ENCODE measurements at places on chromosomes 16 and 17.
A peak's percentile ranks its signal among the peaks of the same experiment; 100 is the strongest.

DNA sequence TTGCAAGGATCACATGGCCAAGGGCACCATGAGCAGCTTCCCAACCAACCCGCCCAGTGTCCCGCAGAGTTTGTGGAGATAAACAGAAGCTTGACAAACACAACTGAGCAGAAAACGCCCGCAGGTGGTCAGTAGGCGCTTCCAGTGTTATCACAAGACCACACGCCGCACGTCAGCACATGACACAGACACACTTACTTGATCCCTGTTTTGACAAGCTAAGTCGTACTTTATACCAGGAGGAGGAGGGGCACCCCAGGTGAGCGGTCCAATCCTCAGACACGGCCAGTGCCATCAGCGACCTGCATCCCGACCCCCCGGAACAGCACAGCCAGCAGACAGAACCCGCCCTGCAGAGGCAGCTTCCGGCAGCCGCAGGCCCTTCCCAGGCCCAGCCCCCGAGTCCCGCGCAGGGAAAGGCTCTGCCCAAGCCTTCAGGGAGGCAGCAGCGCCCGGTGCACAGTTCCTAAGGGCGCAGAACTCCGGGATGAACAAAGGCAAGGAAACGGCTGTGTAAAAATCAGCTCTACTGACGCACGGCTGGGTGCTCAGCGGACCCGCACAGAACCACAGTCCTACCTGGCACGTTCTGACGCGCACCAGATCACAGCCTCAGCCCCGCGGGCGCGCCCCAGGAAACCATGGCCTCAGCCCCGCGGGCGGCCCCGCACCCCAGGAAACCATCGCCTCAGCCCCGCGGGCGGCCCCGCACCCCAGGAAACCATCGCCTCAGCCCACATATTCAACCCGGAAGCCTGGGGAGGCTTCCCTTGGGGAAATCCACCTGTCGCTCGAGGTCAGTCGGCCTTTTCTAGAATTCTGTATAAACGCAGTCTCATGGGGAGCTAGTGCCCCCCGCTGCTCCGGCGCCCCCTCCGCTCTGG lies 27.8 kb downstream of the AXIN1 start:
- no peak for DNase-seq

GRCh38 chr17:45150911-45151809 lies 2.9 kb downstream of the HEXIM1 start:
- no peak for DNase-seq

DNA sequence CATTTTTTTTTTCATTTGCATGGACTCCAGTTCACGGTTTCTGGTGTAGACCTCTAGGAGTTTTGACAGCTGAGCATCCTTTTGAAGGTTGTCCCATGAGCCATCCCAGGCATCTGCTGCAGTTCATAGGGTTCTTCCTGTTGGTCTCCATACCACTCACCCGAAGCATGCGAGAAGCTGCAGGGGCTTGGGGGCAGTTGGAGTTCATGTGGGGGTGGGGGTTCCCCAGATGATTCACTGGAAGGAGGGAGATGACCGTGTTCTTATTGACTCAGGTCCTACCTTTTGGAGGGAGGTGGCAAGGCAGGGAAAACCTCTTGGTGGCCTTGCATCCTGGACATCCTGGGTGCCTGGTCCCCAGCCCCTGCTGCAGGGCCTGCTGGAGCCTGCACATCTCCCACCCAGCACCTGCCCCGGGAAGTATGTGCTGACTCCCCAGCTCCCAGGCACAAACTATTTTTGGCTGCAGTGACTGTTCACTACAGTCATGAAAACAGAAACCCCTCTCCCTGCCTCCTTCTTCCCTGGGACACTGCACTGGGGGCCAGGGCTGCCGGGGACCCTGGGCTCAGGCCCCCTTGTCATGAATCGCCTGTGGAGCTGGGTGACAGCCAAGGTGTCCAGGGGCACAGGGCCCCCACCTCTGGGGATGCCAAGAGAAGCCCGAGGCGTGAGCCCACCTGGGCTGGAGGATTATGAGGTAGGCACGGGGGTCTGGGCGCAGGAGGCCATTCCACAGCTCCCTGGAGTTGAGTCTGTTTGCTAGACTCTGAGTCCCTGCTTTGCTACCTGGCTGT lies 64.9 kb upstream of the LGALS9 start:
- DNase-seq = no peak

DNA sequence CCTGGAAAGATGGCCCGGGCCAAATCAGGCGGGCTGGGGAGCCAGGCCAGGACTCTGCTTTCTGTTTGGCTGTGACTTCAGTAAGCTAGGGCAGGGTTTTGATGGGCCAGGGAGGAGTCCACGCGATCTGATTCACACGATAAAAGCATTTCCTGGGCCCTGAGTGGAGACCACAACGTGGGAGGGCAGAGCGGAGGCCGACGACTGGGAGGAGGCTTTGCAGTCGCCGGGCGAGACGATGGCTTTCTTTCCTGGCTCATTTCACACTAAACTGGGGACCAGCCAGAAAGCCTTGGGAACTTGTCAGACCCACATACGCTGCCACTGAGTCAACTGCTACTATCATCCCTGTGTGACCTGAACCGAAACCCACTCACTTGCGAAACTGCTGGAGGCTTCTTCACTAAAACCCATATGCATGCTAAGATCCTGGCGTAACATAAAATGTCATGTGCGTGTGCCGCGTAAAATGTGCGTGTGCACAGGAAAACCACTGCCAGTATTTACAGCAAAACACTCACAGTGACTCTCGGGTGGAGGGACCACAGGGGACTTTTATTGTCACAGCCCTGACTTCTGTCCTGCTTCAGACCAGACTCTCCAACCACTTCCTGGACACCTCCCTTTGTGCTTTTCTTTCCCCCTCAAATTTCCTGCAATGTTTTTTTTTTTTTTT lies 14.2 kb upstream of the RHBDF2 start:
- peak; percentile 99 for DNase-seq

- no peak for DNase-seq
Measured at GRCh38 chr17:81652906-81653771, 3.2 kb downstream of the PDE6G start.

DNA sequence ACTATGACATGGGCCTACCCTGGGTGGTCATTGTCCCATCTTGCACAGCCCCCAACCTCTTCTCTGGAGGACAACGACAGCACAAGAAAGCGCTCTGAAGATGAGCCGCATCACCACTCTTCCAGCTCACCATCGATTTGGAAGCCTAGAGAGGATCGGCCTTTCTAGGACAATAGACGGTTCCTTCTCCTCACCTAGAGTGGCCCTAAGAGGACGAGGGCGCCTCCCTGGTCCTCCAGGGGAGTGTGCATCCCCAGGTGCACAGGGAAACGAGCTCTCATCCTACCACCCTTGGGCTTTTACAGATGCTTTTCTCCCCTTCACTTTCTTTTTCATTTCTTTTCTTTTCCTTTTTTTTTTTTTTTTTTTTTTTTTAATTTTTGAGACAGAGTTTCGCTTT lies 20.3 kb upstream of the SLC52A1 start:
- DNase-seq = no peak

GRCh38 chr17:46818316-46818928 lies at the start of gene WNT3:
TSS of gene WNT3 (minus strand) at chr17:46818692. CDS start at chr17:46818597, 95 bp downstream.
- no peak for DNase-seq

- peak; percentile 36 for DNase-seq
Measured at GRCh38 chr16:74724820-74725549, 24.3 kb upstream of the MLKL start.

GRCh38 chr16:54540525-54541180 lies 254.1 kb upstream of the IRX3 start:
- no peak for DNase-seq

DNA sequence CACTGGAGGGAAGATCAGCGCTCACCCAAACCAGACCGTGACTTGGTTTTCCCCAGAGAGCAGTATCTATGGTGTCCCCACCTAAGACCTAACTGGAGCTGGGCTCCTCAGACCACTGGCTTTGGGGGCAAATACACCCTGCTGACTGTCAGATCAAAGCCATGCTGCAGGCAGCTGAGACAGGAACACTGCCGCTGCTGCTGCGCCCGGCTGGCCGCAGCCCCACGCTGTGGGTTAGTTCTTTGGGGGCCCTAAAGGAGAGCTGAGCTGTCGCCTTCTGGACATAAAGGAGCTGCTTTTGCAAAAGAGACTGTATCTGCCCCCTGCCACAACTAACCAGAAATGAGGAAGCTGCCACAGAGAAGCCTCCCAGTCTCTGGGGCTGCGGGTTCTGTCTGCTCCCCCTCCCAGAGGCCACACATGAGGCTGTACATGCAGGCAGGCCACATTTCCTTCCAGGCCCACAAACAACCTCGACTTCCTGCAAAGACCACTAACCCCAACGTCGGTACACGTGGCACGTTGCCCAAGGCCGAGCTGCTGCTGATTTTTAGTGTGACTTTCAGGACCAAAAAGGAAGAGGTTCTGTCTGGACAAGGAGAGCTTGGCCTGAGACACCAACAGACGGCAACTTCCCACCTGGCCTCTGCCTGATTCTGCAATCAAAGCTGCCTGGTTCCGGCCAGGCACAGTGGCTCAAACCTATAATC lies 18.2 kb upstream of the ABR start:
- no peak for DNase-seq

DNA sequence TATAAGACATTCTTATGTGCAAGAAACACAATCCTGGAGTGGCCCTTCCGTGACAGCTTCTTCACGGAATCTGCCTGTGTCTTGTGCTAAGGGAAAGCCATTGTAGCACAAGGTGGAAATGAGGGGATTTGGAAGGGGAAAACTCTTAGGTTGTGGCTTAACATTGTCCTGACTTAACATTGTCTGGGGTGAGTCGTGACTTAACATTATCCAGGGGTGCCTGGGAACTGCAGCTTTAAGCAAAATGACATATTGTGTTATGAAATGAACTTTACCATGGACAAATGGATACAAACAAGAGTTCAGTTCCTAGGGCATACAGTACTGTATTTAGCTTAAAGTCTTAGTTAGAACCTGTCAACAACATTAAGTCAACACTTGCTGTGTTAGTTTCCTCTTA lies 323.9 kb downstream of the CPPED1 start:
- DNase-seq = no peak

DNA sequence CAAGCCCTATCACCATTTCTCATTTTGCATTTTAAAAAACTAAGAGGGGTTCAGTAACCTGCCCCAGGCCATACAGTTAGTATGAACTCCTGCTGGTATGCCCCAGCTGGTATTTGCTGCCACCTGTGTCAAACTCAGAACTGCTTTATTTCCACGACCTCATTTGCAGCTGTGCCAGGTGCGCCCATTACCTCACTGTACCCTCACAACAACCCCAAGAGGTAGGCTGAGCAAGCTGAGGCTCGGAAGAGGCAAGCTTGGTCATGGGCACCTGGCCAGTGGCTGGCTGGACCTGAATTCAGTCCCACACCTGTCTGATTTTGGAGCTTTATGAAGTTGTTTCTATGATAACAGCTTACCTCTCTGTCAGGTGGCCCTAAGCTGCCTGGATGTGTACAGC lies 7.6 kb downstream of the EPN2 start:
- DNase-seq = no peak

DNA sequence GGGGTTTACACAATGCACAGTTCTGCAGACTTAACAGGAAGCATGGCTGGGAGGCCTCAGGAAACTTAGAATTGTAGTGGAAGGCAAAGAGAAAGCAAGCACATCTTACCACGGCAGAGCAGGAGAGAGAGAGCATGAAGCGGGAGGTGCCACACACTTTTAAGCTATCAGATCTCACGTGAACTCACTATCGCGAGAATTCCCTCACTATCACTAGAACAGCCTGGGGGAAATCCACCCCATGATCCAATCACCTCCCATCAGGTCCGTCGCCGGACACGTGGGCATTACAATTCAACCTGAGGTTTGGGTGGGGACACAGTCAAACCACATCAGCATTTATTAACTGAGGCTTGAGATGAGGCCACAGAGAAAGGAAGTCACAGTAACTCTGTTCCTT lies 326.7 kb downstream of the C16orf95 start:
- DNase-seq = no peak

- DNase-seq = no peak
Measured at GRCh38 chr16:17177959-17178905, 292.5 kb downstream of the XYLT1 start.

GRCh38 chr17:66738301-66738700 lies 96.6 kb upstream of the CACNG5 start:
- DNase-seq = no peak

GRCh38 chr16:8229011-8229520 lies 361.2 kb downstream of the TMEM114 start:
- no peak for DNase-seq

DNA sequence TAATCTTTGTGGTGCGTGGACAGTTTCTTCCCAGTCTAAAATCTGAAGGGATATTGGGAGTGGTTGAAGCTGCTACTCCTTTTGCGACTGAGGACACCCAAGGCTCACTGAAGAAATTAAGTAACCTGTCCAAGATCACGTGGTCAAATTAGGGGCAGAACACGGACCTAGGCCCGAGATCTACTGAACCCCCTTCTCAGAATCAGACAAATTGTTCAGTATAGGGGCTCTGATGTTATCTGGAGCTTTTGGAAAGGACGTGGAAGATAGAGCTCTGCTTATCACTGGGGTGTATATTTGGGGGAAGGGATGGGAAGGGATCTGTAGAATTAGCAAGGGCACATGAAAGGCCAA lies 857 bp downstream of the TANGO6 start:
- no peak for DNase-seq

- no peak for DNase-seq
Measured at GRCh38 chr16:54954220-54954619, 23.6 kb downstream of the IRX5 start.

- no peak for DNase-seq
Measured at GRCh38 chr17:68325961-68326360, 34.7 kb downstream of the ARSG start.

- no peak for DNase-seq
Measured at GRCh38 chr16:25692351-25692741, 587 bp downstream of the HS3ST4 start.

DNA sequence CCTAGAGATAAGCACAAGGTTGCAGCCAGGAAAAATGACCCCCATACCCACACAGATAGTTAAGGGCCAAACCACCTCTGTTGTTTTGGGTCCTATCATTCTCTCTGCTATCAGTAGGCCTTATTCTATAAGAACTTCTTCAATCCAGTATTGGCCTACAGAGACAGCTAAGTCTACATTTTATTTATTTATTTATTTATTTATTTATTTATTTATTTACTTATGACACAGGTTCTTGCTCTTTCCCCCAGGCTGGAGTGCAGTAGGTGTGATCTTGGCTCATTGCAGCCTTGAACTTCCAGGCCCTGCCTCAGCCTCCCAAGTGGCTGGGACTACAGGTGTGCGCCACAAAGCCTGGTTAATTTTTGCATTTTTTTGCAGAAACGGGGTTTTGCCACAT lies 7.5 kb upstream of the MAPT start:
- no peak for DNase-seq

GRCh38 chr16:12262454-12263180 lies 286.1 kb downstream of the SNX29 start:
- peak; percentile 19 for DNase-seq

GRCh38 chr16:27052007-27052406 lies 14.7 kb upstream of the C16orf82 start:
- no peak for DNase-seq

DNA sequence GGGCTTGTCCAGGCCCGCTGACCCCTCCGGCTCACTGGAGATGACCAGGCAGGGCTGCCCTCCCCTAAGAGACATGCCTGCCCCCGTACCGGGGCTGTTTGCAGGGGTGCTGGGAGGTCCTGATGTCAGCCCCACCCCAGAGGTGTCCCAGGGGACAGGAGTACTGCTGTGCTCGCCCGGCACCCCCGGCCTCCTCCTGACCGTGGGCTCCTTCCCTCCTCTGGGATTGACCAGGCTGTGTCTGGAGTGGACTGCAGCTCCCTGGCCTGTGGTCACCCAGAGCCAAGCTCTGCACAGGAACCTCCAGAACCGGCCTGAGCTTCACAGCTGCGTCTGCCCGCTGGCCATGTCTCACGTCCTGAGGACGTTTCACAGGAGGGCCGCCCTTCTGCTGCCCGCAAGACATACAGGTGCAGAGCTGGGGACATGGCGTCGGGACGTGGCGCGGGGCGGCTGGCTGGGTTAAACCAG lies 53.2 kb downstream of the LMF1 start:
- DNase-seq = no peak

All from fibroblast of gingiva (primary cell).